ENCODE measurements at places on chromosomes 1 and 21.

- no peak for DNase-seq
These were observed 236.0 kb upstream of the POGK start for GRCh38 chr1:166603296-166603695.

DNA sequence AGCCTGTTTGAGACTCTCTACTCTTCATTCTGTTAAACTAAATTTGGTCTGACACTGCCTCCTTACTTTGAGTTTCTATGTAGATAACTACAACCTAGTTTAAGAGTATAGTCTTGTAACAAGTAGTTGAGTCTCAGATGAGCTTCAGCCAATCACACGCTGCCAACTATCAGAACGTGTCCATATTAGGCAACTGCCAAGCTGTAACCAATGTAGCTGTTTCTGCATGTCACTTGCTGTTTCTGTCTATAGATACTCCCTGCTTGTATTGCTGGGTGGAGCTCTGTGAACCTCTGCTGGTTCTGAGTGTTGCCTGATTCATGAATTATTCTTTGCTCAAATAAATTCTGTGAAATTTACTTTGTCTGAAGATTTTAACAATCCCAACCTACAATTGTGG is 452.6 kb upstream of the NR5A2 start:
- no peak for DNase-seq

- peak; percentile 93 for DNase-seq
These were observed 37.3 kb downstream of the RGL1 start for GRCh38 chr1:183841950-183842794.

- peak; percentile 66 for DNase-seq
These were observed 200.0 kb downstream of the GABPA start for GRCh38 chr21:25934771-25935224.

- DNase-seq, result no peak
These were observed 124.7 kb downstream of the RGS21 start for GRCh38 chr1:192441492-192441891.

DNA sequence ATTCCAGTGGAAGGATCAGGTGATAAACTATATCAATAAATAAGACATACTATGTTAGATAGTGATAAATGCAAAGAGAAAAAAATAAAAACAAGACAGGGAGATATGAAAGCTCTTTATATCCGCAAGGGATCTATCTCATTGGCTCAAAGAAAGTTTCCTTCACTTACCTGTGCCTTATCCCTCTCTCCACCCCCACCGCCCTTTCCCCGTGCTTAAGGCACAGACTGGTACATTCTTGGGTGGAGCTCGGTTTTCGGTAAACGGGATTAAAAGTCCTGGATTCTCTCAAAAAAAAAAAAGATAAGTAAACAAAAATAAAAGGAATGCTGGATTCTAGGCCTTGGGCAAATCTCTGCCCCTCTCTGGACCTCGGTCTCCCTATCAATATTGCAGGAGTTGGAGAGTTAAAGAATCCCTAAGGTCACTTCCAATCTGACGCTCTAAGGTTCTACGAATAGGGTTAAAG is 593 bp upstream of the DNAJC16 start:
- DNase-seq, result no peak

DNA sequence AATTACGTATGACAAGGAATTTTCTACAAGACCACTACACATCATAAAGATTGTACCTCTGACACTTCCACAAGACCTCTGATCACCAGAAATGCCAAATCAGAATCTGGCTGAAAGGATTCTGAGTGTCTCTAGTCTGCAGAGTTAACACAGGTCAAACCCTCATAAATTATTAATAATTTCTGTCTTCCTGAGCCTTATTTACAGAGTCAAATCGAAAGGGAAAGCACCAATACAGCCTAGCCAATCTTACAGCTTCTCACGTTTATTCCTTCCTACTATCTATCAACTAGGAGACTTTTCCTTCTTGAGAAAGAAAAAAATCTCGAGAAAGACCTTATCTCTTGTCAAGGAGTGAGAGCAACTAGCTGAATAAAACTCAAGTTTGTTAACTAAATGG is 2151.6 kb downstream of the MRPL39 start:
- no peak for DNase-seq

DNA sequence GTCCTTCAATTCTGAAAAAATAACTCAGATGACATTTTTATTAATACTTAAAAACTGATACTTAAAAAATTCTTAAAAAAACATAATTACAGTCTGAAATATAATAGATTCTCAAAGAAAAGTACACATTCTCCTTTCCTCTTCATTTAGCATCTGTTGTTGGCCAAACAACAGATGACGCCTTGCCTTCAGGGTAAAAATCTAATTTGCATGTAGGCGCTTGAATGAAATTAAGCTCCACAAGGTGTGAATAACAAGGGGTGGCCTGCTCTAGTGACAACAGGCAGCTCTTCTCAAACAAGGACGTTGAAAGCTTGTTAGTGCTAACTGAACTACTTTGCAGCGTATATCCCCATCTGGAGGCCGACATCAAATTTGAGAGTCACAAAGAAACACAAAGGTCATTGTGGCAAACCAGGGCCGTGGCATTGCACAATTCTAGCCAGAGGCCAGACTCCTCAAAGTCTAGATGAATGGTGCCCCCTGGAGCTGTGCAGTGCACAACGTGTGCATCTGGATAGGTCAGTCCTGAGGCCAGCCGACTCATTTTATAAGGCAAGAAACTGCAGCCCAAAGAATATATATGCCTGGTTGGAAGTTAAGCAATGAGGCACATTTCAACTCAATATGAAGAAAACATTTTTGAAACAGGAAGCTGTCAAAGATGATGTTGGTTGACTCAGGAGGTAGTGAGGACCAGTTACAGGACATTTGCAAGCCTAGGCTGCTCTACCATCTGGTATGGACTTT is 459.2 kb upstream of the RUNX1 start:
- peak; percentile 13 for DNase-seq

DNA sequence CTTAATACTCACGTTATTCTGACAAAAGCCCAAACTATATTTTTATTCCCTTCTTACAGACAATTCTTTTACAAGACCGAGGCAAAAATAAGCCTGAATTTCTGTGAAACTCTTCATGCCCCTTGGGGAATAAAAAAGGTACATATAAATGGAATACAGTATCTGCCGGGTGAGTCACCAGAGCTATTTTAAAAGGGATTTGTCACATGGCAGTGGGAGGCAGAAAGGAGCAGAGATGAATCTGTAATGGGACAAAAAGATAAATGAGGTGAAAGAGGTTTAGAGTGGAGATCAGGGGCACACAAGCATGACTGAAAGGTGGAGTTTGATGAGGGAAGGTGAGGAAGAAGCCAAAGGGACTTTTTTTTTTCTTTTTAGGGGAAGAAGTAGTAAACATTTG is 8.8 kb downstream of the XCL1 start:
- no peak for DNase-seq

DNA sequence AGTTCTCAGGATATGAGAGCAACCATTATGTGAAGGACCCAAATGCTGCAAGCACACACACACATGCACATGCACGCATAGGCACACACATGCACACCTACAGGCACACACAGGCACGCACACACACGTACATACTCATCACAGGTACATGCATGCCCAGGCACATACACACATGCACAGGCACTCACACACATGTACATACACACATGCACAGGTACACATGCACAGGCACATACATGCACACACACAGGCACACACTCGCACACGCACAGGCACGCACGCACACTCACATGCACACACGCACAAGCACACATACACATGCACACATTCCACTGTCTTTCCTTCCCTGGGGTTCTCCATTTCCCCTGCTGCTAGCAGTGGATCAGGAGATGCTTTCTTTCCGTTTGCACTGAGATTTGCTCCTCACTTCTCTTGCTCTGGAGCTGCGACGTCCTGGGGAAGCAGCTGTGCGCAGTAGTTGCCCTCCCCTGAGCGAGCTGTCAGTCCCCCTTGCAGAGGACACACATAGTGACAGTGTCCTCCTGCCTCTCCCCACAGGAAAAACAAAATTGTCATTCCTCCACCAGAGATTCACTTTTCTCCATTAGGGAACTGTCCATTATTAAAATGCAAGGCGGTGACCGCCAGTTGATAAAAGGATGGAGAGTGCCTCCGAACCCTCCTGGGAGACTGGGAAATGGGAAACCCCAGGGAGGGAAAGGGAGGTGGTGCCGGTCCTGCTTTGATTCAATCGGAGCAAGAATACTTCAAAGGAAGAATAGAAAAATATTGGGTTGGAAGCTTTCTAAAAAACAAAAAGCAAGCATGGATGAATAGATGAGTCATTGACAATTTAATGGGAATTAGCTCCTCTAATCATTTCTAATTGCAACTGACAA is 69.5 kb downstream of the WDR4 start:
- no peak for DNase-seq

DNA sequence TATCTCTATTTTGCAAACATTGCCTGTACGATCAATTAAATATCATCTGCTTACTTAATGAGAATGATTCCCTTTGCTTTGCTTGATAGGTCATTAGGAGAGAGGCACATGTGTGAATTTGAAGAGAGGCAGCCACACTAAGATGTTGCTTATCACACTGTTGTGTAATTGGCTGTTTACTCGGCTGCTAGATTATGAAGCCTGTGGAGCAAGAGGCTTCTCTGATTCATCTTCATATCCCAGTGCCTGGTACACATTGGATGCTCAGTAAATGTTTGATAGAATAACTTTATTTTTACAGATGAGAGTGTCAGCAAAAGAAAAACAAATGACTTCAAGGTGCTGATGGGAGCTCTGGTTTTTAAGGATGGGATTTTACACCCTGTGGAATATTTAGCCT is 156.2 kb upstream of the C8B start:
- no peak for DNase-seq

- no peak for DNase-seq
These were observed 648 bp downstream of the S100PBP start for GRCh38 chr1:32817815-32818786.

GRCh38 chr1:53986458-53986857 is 31.5 kb downstream of the LDLRAD1 start:
- no peak for DNase-seq

DNA sequence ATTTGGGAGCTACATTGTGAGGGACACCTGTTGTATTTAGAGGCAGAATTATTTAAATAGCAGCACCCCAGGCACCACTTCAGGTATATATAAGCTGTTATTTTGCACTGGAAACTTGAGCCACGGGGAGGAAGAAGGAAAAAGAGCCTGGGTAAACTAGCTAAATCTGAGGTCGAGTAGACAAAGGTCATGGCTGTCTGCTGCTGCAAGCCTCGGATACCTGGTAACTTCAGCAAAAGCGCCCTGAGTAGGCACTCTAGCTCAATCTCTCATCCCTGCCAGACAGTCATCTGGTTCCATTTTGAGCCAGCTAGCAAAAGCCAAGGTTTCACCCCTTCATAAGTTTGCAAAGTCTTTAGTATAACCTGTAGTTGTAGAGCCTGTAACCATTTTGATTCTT is 101.9 kb upstream of the ZNF644 start:
- no peak for DNase-seq

DNA sequence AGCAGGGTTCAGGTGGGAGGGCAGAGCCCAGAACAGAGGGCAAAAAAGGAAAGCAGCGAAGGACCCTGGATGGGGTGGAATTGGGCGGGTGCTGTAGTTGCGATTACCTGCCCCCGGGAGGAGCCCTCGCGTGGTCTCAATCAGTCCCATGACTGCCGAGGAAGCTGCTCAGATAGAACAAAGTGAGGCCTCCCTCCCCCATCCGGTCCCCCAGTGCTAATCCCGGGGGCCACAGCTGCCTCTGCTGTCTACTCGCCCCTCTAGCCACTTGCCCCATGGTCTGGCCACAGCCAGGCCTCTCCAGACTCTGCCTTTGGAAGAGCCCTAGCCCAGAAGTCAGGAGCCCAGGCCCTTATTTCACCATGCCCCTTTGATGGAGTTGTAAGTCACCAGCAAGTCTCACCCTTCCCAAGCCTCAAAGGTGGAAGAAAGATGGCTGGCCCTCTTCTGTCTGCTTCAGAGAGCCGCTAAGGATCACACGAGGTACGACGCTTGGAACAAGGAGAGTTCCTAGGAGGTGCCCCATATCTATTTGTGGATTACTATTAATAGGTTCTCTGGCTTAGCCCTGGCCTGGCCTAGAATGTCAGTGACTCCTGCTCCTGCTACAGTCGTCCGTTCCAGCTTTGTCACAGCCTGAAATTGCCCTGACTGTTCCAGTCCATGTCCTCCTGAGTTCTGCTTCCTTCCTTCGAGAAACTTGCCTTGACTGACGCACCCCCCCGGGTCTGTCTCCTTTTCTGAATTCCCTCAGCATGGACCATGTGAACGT is 16.4 kb downstream of the ECHDC2 start:
- no peak for DNase-seq

DNA sequence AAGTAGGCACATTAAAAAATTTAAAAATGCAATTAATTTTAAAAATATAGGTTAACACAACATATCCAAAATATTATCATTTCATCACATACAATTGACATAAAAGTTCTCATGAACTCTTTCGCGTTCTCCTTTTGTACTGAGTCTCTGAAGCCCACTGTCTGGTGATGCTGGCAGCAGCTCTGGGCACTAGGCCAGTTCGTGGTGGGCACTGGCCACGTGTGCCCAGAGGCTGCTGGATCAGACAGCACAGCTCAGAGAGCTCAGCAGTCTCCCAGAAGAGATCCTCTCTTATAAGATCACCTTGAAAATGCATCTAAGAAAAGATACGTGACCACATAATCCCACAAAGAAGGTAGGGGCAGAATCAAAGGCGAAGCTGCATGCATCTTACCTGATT is 9.9 kb downstream of the CEP104 start:
- DNase-seq, result no peak

GRCh38 chr1:26858891-26859640 is 3.9 kb upstream of the SFN start:
- no peak for DNase-seq

DNA sequence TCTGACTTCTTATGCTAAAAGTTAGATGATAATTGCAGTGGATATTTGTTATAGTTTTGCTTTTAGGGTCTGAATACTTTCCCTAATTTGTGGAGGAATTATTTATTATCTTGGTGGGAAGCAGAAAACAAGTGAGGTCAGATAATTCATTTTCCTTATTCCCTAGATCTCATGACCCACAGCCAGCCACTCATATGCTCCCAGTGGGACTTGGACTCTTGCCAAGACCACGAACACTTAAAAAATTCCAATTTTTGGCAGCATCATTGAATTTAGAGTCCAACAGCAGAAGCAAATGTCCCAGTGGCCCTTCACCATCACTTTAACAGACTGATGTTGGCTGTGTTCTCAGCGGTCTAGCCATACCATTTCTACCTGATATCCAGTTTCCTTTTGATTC is 204.2 kb downstream of the HMCN1 start:
- no peak for DNase-seq

- no peak for DNase-seq
These were observed 64.4 kb upstream of the TLR5 start for GRCh38 chr1:223207293-223208066.

DNA sequence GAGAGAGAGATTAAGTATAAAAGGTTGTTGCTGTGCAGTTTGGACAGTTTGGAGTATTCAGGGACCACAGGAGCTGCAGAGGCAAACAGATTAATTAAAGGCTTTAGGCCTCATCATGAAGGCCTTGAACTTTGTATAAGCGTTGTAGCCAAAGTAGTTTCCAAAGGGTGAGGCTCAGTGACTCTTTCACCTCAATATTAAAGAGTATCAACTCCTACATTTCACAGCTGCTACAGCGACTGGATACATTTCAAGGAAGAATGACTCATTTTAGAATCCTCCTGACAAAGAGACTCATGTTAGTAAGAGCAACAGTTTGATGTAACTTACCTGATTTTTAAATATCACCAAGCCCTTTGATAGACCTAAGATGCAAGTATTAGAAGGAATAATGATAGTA is 355.5 kb downstream of the HLX start:
- no peak for DNase-seq

GRCh38 chr1:192603218-192603787 is 27.7 kb downstream of the RGS1 start:
- DNase-seq, result no peak

Data from BJ (cell line).